NCI-H2171 (cell line): ENCODE measurements at places on chromosomes 5 and 9.

DNA sequence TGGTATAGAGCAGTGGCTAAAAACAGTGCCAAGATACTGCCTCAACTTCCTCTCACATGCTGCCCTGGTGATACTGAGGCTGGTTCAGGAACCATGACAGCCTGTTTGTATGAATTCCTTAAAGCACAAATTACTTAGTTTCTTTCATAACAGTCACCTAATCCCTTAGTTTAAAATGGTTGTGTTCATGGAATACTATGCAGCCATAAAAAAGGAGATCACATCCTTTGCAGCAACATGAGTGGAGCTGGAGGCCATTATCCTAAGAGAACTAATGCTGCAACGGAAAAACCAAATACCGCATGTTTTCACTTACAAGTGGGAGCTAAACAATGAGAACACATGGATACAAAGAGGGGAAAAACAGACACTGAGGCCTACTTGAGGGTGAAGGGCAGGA, 21.8 kb downstream of the ZFP62 start:
- DNase-seq: no peak

- no peak for DNase-seq
Observed at GRCh38 chr9:3047912-3048311, 204.0 kb upstream of the PUM3 start.

DNA sequence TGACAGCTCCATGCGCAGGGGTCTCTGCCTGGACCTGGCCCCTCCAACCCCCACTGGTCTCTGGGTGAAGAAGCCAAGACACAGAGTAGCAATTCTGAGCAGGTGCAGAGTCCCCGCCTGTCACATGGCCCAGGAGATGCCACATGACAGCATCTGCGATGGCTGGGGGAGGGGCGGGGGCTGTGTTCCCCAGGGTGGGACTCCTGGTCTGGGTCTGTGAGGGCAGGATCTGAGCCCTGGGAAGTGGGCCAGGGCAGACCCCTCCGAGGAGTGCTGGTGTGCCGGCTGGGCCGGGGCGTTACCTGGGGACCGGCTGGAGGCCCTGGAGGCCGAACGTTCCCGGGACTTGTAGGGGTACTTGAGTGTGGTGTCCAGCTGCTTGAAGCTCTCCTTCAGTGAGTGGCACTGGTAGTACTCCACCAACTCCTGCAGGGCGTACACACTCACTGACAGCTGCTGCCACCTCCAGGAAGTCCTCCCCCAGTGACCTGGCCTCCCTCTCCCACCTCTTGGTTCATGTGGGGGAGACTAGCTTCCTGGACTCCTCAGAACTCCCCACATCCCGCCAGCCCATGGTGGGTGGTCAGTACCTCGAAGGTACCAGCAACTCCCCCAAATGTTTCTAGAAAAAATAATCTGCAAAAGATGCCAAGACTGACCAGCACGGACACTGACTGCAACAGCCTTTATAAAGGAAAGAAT, 32.1 kb upstream of the SARDH start:
- DNase-seq: no peak

- DNase-seq: no peak
Observed at GRCh38 chr5:39420482-39421145, 4.2 kb downstream of the DAB2 start.

DNA sequence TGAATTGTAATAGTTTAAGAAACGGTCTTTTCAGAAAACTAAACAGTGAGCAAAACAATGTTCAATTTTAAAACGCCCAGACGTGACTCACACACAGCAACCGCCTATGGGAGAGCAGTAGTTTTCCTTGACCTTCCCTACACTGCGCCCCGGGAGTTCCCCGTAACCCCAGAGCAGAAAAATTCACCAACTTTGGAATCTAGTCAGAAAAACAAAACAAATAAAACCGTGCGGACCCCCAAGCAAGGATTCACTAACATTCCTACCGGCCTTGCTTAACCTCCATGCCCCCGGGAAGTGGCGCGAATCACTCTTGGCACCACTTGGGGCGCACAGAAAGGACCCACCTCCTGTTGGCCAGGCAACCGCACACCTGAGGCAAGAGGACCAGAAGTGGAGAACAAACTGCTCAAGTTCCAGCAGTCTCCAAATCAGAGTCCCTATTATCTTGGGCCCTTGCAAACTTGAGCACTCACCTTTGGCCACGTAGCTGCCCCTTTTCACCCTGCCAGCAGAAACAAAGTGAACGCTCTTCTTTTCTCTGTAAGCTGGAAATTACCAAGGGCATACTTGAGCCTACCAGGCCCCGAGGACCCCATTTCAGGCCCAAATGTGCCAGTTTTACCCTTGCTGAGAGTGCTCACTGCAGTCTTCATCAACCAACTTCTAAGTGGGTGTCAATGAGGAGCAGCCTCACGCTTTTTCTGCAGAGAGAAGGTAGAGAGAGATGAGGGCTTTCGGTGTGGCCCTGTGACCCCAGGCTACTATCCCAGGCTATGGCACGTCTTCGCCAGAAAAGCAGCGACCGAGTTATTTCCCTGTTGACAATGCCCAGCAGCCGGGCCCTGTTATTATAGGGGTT, 189.7 kb downstream of the MEF2C start:
- no peak for DNase-seq

- peak; percentile 26 for DNase-seq
Observed at GRCh38 chr9:100595391-100596199, 17.7 kb downstream of the CAVIN4 start.

GRCh38 chr5:56574778-56575177, 240.6 kb upstream of the MAP3K1 start:
- no peak for DNase-seq

- DNase-seq: no peak
Observed at GRCh38 chr5:57902095-57902494, 419.5 kb upstream of the ACTBL2 start.

GRCh38 chr9:34689512-34689911, 1.6 kb downstream of the CCL19 start:
- no peak for DNase-seq

GRCh38 chr9:77882294-77882693, 149.3 kb downstream of the GNAQ start:
- no peak for DNase-seq

GRCh38 chr5:652773-653350, 40.3 kb downstream of the TPPP start:
- no peak for DNase-seq

DNA sequence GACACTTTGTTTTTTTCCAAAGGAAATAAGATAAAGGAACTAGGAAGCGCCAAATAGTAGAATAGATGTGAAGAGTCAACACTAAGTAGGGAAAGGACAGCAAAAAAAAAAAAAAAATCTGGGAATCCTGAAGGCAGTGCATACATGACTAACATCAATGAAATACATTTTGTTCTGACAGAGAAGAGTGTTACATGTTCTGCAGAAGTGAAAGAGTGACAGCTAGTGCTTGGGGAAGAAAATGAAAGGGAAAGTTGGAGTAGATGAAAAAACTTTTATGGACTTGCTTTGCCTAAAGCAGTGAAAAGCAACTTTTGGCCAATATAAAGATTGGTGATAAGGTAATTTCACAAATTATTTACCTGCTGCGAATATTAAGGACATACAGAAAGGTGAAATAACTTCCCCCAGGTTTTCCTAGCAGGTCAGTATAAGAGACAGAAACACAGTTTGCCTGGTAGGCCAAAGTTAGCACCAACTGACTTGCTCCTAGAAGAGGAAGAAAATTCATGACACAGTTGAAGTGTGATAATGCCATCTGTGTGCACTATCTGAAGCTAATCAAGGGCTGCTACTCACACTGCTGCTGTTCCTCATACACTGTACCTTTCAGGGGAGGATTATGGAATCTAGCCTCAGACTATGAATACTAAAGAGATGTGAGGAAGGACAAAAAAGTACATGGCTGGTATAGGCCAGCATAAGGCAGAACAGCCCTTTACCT, 38.6 kb downstream of the RANBP6 start:
- no peak for DNase-seq

- peak; percentile 3 for DNase-seq
Observed at GRCh38 chr9:13427587-13427986, 148.1 kb upstream of the MPDZ start.

GRCh38 chr9:97602430-97602829, 30.7 kb downstream of the TSTD2 start:
- no peak for DNase-seq

- DNase-seq: no peak
Observed at GRCh38 chr9:13436591-13436990, 157.1 kb upstream of the MPDZ start.

DNA sequence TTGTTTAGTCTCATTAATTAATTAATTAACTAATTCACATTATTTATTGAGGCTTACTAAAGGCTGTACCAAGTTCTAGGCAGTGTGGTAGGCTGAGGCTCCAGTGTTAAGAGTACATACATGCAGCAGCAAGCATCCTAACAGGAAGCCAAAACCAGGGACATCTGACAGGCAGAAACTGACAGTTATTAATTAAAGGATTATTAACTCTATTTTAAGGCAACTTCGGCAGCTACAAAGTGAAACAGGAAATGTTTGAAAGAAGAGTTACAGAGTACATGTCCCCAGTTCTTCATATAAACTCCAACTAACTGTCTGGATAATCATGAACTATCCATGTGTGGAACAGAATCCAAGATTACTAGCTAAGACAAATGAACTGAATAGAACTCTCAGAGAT, 39.3 kb upstream of the GABRB2 start:
- no peak for DNase-seq

- DNase-seq: no peak
Observed at GRCh38 chr5:175393897-175394296, 50.1 kb downstream of the DRD1 start.

DNA sequence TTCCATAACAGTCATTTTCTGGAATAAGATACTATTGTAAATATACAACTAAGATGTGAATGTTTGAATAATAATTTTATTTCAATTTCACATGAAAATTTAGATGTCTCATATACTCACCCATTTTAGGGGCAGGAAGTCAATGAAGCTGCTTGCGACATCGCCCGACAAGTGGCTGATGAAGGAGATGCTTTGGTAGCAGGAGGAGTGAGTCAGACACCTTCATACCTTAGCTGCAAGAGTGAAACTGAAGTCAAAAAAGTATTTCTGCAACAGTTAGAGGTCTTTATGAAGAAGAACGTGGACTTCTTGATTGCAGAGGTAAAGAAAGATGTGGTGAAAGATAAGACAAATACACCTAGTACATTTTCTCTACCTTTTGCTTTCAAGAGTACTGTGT, 8.6 kb downstream of the BHMT start:
- DNase-seq: no peak

DNA sequence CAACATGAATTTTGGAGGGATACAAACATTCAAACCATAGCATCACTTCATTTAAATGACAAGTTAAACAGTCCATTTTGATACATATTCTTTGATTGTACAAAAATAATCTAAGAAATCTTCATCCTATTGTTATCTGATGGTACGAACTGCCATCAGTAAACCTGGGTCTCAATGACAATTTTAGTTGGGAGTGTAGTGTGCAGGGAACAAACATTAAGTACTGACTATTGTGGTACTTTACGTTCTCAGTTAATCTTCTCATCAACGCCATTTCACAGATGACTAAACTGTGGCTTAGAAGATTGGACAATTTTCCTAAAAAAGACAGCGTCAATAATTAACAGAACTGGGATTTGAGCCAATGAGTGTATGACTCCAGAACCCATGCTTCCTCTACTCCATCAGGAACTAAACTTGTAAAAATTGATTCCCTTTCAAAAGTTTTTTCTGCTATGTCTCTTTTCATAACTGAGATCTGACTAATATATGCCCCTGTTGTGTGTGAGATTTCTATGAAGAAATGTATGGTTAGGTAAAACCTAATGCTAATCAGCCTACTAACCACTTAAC, 21.1 kb downstream of the TNPO1 start:
- no peak for DNase-seq

DNA sequence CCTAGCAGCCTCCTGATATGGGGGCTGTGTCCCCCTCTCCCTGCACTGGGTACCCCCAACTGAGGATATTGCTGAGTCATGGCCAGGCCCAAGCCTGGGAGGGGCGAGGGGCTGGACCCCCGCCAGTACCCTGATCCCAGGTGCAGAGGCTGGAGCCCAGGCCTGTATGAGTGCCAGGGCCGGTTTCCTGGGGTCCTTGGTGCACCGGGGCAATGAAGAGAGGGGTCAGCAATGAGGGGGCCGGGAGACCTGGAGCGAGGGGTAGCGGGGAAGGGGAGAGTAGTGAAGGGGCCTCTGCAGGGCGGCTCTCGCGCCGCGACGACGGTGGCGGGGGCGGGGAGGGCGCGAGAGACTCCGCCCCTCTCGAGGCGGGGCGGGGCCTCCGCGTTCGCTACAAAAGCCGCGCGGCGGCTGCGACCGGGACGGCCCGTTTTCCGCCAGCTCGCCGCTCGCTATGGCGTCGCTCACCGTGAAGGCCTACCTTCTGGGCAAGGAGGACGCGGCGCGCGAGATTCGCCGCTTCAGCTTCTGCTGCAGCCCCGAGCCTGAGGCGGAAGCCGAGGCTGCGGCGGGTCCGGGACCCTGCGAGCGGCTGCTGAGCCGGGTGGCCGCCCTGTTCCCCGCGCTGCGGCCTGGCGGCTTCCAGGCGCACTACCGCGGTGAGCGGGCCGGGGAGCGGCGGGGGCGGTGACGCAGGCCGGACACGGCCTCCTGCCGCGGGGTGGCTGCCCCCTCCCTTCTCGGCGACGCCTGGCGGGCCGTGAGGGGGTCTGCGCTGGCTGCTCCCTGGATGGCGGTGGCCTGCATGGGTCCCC, at the start of gene SQSTM1:
TSS of gene SQSTM1 (plus strand) at position 423 of the 815 bp plus-strand sequence. CDS start at position 455, 32 bp downstream.
- DNase-seq: peak; percentile 24

DNA sequence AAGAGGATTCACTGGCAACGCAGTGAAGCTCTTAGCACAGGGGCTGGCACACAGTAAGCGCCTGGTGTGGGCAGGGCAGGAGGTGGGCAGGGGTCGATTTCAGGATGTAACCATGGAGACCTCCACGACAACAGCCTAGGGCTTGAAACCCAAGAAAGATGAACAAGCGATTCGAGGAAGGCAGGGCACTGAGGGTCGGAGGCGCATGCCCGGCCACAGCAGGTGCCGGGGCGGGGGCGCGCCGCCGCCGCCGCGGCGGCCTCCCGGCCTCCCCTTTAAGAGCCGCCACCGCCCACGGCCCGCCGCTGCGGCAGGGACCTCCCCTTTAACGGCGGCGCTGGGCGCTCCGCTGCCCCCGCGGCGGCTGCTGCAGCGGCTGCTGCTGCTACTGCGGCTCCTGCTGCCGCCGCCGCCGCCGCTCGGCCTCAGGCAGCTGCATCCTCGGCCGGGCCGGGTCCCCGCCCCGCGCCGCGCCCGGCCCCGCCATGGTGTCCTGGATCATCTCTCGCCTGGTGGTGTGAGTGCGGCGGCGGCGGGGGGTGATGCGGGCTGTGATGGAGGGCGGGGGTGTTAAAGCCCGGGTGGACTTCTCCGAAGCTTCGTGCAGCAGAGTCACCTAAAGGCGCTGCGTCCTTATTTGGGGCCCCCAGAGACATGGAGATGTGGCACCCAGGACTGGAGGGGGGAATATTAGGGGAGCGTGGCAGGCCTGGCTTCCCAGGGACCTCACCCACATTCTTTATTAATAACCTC, at the start of gene REEP2:
TSS of gene REEP2 (plus strand) at position 334 of the 753 bp plus-strand sequence. CDS start at position 486, 152 bp downstream.
- peak; percentile 41 for DNase-seq

DNA sequence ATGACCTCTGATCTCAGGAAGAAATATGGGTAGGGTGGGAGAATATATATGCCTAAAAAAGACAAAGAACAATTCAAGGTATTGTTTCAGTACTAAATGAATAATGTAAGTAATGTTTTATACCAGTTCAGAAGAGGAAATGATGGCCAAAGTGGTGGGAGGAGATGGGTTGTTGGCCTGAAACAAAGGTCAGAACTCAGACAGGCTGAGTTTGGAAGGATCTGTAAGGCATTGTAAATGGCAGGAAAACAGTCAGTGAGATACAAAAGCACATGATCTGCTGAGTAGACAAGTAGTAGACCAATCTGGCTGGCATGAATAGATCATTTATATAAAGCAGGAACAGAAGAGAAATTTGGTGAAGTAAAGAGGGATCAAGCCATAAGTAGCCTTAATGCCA, 175.8 kb upstream of the PLCXD3 start:
- DNase-seq: no peak
